ENCODE measurements at places on chromosomes 2 and 18.

DNA sequence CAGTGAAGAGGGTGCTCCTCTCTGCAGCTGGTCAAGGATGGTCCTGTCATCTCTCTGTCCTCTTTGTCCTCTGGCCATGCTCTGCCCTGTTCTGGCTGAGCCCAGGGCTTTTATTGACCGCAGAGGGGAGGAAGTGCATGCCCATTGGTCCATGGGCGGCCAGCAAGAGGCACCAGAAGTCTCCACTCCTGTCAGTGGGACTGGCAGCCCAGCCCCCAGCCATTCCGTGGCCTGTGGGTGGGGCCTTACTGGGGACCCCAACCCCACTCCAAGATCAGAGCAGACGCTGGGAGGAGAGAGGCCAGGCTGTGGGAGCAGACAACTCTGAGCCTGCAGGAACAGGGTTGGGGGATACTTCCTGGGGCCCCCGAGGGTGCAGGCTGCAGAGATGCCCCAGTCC is 156.9 kb downstream of the CTNNA2 start:
- no peak for DNase-seq

DNA sequence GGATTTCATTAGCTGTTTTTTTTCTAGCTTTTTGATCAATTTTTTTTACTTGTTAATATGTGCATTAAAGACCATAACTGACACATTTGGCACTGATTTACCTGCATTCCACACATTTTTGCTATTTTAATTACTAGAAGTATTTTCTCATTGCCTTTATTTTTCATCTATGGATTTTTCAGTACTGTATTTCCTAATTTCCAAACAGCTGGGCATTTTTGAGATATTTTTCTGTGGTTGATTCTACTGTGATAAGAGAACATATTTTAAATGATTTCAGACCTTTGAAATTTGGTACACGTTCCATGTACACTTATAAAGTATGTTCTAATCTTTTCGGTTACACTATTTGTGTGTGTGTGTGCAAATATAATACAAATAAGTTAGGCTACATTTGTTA is 135.3 kb downstream of the PARD3B start:
- no peak for DNase-seq

DNA sequence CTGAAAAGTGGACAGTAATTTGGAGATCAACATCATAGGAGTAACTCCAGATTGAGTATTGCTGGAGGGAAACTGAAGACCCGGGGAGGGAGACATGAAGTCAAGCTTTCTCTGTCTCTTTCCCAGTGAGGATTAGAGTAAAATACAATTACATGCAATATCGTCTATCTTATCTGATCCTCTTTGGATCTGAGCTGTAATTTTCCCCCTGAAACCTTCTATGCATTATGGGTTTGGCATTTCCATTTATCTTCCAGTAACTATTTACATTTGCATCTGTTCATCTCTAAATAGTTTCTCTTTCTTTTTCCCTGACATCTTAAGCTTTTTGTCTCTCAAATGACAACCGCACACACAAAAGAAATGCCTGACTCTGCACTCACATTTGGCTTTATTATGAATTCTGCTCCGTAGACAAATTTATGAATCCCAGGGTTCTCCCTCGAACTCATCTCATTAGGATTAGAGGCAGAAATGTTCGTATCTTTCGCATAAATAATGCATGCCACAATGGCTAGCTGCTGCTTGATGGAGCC is 113.1 kb downstream of the SPP2 start:
- DNase-seq: no peak

DNA sequence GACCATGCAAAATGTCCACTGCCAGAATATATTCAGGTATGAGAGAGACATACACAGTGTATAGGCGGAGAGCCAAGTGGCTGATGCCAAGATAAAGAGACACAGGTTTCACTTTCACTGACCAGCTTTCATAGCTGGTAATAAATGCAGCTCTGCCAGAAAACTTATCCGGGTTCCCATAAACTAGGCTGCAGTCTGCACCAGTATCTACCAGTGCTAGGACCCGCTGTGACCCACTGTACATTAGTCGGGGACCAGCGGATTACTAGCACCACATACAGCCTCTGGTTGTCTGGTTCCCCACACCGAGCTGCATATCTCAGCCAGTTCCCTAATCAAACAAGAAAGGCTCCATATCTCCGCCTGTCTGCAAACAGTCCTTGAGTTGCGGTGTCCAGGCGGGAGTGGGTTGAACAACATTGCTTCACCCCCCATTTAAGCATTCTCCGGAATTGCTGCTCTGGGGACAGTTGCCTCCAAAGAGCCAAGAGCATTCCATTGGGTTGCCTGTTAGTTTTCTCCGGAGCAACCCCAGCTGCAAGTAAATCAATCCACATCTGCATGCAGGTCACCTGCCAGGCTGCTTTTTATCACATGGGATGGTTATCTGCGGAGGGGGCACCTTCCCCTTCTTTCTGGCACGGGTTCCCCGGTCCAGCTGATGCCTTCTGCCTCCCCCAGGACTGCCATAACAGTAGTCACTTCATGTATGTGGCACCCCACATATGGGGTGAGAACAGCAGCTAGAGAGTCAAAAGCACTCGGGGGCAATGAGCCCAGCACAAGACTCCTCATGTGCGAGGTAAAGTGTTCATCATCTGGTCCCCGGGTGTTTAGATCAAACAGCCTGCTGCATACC is 18.0 kb upstream of the KLHL23 start:
- DNase-seq: no peak

GRCh38 chr2:42128721-42129486 is 40.2 kb upstream of the EML4 start:
- no peak for DNase-seq

- DNase-seq: no peak
These were observed 122.3 kb downstream of the CHST9 start for GRCh38 chr18:27062802-27063201.

GRCh38 chr2:49002750-49003149 is 151.6 kb downstream of the FSHR start:
- no peak for DNase-seq

- DNase-seq: no peak
These were observed 33.7 kb downstream of the SLC20A1 start for GRCh38 chr2:112679484-112679883.

- DNase-seq: no peak
These were observed 7.9 kb downstream of the MTERF4 start for GRCh38 chr2:241094172-241094571.

DNA sequence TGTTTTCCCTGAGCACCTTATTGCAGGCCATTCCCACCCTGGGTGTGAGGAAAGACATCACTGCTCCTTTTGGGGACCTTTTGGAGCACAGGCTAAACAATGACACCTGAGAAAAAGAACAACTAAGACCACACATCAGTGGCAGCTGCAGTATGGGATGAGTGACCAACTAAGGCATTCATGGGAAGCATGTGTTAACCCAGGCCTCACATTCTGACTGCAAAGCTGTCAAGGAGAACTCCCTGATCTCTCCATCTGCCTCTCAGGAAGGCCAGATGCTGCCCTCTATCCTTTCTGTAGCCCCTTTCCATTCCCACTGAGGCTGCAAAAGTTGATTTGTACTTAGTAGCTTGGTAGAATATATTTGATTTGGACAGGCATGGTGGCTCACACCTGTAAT is 277.7 kb upstream of the FBXO11 start:
- DNase-seq: no peak

DNA sequence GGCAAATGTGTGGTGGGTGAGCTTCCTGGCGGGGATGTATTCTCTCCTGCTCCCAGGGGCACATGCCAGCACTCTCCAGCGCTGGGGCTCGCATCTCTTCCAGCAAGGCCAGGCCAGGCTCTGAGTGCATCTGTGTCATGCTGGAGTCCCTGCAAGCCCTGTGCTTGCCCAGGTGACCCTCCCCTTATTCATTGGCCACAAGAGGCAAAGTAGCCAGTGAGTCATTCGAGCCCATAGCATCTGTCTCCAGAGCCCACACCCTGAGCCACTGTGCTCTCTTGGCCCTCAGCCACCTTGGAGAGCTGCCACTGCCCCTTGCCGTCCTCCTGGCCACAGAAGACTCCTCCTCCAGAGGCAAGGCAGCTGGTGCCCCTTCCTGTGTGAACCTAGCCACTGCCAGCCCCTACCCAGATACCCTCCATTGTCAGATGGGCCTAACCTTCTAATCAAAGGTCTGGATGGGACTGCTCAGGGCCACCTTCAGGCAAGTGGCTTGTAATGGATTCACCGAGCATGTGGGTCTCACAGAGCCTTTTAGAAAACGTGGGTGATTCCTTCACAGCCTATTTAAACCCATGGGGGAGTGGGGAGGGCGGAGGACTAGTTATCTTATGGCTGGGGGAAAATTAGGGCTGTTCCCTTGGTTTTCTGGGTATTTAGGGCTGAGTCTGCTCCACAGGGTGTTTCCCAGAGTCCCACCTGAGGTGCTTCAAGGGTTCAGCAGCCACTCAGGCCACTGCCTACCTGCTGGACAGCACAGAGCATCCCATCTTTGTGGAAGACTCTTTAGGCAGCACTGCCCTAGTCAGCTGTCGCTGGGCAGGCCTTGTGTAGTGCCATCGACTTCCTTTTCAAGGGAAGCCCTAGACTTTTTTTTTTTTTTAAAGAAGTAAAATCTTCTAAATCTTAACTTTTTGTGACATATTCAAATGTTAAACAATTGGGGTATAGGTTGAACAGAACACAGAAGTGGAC is 137.4 kb downstream of the ACOXL start:
- no peak for DNase-seq

- DNase-seq: no peak
These were observed 19.1 kb downstream of the PROKR1 start for GRCh38 chr2:68662466-68662865.

- no peak for DNase-seq
These were observed 60.7 kb downstream of the EN1 start for GRCh38 chr2:118786746-118787145.

DNA sequence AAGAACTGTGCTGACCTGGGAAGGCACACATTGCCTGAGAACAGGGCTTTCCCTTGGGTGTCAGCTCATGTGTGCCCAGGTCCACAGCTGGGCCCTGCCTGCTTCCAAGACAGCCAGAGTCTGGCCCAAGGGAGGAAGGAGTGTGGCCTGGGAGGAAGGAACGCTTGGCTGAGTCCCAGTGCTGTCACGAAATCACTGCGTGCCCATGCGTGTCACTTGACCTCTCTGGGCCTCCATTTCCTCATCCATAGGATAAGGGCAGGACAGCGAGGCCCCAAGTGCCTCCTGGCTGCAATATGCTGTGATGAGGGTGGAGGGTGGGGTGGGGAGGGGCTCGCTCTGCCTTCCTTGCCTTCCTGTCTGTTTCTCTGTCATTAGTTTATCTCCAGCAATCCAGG is 642 bp upstream of the KCNK3 start:
- no peak for DNase-seq

GRCh38 chr2:51846796-51847195 is 814.9 kb upstream of the NRXN1 start:
- no peak for DNase-seq

DNA sequence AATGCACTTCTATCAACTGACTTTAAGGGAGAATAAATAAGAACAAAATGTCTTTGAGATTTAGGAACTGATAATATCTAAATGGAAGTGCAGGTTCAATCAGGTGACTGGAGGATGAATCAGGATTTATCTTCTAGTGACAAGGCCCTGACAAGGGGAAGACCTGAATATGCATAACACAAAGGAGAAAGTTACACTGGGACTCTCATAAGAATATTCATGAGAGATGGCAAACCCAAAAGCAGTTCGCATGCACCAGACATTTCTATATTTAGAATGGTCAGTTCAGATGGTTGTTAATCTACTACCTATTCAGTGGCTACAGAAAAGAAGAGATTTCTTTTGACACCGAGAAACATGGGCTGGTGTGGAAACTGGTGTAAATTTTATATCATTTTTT is 1771.3 kb upstream of the LRRTM1 start:
- DNase-seq: no peak

- no peak for DNase-seq
These were observed 44.4 kb downstream of the CERS6 start for GRCh38 chr2:168500516-168500915.

DNA sequence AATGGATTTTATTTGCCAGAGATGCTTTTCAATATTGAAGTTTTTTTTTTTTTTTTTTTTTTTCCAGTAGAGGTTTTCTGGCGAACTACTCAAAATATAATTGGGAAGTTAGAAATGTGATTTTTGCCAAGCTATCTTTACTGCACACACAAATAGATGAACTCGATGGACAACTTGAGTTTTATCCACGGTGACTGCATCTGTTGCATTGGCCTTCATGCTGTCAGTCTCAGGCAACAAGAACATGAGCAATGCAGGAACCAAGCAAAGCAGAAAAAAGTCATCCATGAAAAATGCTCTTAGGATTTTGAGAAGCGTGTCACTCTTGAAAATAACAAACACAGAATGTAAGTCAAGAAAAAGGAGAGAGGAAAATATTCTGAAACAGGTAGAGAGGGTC is 22.7 kb upstream of the HDAC4 start:
- no peak for DNase-seq

DNA sequence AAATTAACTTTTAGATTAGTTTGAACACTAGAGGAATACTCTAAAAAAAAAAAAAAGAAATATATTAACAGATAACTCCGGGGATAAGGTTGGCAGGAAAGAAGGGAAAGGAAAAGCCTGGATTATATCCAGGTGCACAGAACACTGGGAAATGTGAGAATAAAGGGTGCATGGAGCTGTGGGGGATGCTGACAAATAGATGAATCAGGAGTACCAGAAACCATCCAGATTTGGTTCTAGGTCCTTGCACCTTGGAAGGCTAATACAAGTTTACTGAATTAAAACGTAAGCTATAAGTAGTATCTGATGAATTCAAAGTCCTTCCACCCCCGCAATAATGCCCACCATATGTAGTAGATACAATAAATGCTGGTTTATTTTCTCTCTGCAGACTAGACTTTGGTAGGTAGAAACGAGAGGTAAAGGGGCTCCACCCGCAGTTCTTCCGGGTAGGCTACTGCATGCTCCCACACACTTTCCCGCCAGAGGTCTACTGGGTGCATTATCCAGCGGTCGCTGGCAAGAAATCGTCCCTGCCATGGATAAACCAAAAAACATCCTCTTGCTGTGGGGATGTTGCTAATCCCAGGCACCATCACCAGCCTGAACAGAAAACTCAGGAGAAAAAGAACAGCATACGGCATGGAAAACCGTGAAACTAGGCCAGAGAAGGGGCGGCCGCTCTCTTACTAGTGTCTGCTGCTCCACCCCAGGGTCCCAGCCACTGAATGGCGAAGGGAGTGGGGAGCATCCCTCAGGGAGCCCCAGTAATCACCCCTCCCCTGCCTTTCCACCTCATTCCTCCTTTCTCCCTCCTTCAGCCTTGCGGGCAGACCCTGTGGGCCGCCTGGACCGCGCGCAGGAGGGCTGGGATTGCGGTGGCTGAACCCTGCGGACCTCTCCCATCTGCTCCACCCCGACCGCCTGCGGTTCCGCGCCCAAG is 1.5 kb downstream of the CNRIP1 start:
- no peak for DNase-seq

DNA sequence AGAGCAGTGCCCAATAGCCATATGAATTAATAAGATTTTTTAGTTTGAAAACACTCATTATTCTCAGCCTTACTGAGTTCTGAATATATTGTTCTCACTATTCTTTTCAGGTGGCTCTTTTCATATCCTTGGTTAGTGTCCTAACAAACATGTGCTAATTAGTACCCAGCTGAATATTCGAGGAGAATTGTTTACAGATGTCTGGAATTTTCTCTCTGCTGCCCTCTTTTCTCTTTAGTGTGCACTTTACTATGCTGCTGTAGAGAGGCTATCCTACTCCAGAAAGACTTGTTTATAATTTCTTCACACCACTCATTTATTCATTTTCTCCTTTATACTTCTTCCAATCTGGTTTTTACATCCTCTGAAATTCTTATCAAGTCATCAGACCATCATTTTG is 405.3 kb downstream of the SPAG16 start:
- no peak for DNase-seq

- DNase-seq: no peak
These were observed 309.3 kb downstream of the ZNF521 start for GRCh38 chr18:25042641-25043051.

GRCh38 chr2:133787207-133787606 is 218.9 kb upstream of the NCKAP5 start:
- DNase-seq: no peak

Measured in central memory CD4-positive, alpha-beta T cell (primary cell).